ENCODE measurements at places on chromosomes 6 and 20. TPM values are rescaled to one million over a fixed set of nuclear protein-coding genes. Genes with fewer than 3 reads are reported as not detected.

GRCh38 chr6:167801263-167801662 is 25.4 kb upstream of the AFDN start:
- no peak for DNase-seq

DNA sequence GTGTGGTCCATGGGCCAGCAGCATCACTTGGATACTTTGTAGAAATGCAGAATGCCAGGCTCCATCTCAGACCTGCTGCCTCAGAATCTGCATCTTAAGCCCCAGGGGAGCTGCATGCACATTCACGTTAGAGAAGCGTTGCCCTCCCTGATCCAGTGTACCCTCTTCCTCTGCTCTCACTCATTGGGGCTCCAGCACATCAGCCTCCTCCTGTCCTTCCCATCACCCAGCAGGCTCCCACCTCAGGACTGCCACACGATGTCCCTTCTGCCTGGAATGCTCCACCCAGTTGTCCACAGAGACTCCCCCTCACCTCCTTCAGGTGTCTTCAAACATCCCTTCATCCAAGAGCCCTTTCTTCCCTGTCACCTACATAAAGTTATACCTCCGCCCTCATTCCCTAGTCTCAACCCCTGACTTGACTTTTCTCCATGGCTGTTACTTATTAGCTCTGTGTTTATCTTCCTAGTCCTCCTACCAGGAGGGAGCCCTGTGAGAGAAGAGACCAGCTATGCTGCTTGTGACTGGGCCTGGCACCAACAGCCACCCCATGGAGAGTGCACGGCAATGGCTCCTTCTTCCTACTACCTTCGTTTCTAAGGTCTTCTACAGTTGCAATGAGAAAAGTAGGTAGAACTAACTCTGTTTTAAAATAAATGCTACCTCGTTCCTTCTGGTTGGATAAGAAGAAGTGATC is 3.3 kb upstream of the ACSS1 start:
- DNase-seq = no peak

GRCh38 chr20:46206992-46207549 is 89.0 kb downstream of the CD40 start:
- no peak for DNase-seq

- peak; percentile 8 for DNase-seq
Measured at GRCh38 chr6:138622967-138623366, 123.7 kb upstream of the NHSL1 start.

Gene BTN1A1
- not detected for total RNA-seq

DNA sequence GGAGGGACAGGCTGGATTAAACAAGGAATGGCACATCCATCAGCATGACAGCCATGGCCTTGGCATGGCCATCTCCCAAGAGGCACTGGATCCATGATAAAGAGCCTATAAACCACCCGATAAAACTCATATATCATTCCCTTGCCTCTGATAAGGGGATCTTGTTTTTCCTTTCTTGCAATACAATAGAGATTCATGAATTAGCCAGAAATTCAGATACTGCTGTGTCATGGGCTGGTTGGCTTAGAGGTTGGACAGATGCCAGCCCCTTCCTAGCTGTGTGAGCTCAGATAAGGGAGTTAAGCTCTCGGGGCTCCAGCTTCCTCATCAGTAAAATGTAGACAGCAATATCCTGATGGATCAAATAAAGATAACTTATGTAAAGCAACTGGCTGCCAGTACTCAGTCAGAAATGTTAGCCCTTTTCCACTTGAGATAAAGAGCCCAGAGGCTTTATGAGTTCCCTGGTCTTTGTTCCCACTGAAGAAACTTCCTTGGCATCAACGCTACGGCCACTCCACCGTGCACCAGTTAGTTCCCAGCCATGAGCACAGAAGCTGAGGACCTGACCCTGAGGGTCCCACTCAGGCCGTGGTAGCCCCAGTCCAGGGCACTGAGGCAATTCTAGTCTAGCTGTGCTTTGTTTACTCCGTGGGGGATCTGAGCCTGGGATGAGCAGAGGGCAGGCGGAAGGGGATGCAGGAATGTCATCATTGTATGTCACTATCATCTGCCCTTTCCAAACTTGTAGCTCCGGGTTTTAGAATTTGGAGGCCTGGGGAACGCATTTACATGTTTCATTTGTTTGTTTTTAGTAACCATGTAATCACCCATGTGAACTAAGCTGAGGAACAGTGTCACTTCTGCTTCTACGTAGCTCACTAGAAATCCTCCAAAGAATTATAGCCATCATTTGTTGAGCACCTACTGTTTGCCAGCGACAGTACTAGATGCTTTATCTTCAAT is 67.2 kb upstream of the TBC1D7 start:
- DNase-seq = peak; percentile 99

Data from fibroblast of the aortic adventitia (primary cell).